ENCODE measurements at places on chromosomes 5 and 9.

GRCh38 chr9:136499935-136500910 lies 17.4 kb upstream of the SEC16A start:
- no peak for DNase-seq

- DNase-seq: no peak
Observed at GRCh38 chr5:109256486-109256885, 153.3 kb downstream of the PJA2 start.

DNA sequence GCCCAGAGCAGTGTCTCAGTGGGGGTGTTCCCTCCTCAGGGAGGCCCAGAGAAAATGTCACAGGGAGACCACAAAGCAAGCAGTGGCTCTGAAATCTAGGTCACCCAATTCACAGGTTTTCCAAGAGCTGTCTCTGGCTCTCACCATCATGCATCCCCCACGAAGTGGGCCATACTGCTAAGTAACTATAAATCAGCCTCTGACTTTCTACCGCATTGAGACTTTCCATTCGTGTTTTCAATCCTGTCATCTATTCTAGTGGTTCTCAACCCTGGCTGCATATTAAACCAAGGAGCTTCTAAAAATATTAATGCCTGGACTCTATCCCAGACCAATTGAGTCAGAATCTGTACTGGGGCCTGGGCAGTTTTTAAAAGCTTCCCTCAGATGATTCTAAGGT lies 2.0 kb upstream of the C1QTNF3 start:
- no peak for DNase-seq

GRCh38 chr9:134066526-134066912 lies 1.3 kb downstream of the BRD3 start:
- DNase-seq: no peak

DNA sequence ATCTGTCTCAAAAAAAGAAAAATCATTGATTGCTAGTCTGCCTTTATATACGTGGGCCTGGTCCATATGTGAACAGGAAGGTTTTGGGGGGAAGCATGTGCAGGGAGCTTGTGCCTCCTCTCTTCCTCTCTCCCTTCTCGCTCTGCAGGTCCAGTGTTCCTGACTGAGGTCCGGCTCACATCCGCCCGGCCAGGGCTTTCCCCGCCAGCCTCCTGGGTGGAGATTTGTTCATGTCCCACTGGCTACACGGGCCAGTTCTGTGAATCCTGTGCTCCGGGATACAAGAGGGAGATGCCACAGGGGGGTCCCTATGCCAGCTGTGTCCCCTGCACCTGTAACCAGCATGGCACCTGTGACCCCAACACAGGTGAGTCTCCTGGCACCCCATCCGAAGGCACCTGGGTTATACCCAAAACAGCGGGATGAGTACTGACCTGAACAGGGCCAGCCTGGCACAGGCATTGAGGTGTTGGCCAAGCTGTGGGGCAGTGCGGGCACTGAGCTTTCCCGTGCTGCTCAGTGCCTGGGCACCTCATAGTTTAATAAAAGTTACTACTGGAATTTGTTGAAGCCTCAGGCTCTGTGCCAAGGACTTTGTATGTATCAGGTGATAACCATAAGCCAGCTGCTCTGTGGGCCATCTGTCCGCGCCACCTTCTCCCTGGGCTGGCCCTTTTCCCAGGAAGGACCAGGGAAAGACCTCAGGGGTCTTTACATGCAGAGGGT lies 39.4 kb upstream of the AIF1L start:
- no peak for DNase-seq

GRCh38 chr5:124650147-124650561 lies 96.3 kb downstream of the ZNF608 start:
- no peak for DNase-seq

GRCh38 chr9:117180896-117181445 lies 233.9 kb downstream of the ASTN2 start:
- no peak for DNase-seq

DNA sequence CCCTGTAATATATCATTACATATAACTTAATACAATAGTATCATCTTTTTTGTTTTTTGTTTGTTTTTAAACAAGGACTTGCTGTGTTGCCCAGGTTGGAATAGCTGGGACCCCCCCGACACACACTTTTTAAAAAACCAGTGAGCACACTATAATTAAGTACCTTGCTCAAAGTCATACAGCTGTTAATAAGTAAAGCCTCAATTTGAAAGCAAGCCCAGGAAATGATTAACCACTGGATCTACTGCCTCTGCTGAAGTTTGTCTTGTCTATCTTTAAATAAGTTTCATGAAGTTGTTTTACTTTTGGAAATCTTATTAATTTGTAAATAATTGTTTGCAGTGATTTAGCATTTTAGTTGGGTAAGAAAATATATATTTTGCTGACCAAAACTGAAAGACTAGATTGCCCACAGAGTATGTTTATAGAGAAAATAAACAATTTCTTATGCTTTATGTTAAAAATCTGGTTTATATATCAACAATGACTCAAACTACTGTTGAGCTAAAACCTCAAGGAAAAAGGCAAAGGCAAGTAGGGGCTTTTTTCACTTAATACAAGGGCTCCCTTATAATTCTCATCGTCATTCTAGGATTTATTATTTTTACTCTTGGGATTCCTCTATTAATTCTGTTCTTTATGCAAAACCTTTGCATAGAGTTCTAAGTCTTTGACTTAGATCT lies 5.8 kb upstream of the CARNMT1 start:
- DNase-seq: peak; percentile 30

- DNase-seq: peak; percentile 55
Observed at GRCh38 chr5:43616535-43616934, 13.6 kb downstream of the NNT start.

GRCh38 chr5:104187656-104188055 lies 625.1 kb upstream of the NUDT12 start:
- no peak for DNase-seq

- no peak for DNase-seq
Observed at GRCh38 chr5:168104350-168104749, 187.1 kb upstream of the WWC1 start.

DNA sequence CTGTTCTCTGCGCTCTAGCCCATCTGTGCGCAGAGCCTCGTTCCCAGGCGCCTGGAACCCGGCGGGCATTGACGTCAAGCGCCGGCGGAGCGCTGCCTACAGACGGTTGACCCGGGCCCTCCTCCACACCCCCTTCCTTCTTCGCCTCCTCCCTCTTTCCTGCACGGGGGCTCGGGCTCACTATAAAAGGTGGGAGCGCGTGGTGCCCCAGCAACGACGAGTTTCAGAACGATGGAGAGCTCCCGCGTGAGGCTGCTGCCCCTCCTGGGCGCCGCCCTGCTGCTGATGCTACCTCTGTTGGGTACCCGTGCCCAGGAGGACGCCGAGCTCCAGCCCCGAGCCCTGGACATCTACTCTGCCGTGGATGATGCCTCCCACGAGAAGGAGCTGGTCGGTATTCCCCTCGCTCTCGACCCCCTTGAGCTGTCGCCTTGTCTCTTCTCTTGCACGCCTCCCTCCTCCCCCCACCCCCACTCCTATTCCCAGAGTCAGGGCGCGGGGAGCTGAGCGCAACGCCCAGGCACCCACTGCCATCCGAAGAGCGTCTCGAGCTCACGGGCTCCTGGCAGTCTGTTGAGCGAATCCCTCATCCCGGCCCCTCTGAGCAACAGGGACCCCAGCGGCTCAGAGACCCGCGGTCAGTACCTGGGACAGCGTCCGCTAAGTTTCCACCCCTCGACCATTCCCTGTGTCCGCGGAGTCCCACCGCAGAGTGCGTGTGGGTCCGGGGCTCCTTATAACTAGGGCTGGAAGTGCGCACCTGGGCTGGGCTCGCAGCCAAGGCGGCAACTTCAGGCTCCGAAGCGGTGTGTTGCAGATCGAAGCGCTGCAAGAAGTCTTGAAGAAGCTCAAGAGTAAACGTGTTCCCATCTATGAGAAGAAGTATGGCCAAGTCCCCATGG lies at the start of gene CARTPT:
Gene CARTPT (plus strand): TSS at position 213 of the 902 bp plus-strand sequence. CDS start 19 bp downstream, at position 232.
- no peak for DNase-seq

- peak; percentile 95 for DNase-seq
Observed at GRCh38 chr5:43066799-43067741, 27.0 kb upstream of the ANXA2R start.

DNA sequence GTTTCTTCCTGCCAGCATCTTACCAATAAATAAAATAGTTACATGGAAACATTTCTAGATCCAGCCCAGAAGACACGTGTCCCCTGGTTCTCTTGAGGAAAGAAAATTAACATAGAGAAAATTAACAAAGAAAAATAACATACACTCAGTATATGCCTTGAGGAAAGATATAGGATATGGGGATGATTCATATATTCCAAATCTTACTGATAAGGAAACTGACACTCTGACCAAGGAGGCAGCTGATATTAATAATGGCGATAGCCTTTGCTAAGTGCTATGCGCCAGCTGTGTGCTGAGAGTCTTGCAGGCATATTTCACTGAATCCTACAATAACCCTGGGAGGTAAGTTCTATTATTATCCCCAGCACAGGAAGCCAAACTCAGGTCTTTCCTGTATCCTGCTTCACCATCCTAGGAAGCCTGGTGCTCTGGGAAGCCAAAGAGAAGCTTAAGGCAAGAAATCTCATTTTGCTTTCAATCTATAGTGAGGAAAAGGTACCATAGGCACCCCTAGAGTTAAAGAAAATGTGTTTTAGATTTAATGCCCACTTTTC lies 302.7 kb upstream of the NREP start:
- no peak for DNase-seq

DNA sequence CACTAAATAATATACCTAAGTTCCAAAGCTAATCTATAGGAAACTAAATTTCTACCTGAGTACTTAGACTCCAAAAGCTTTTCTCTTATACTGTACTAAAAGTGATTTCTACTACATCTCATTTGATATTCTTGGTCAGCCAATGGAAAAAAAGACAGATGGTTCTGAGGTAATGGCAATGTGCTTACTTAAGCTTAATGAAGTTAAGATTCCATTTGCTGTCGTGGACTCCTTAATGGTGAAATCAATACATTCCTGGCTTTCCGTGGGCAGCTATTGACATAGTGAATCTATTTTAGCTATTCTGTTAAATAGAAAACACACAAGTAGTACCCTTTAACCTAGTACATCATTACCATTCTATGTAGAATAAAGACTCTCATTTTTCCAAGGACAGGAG lies 1825.6 kb upstream of the CDH9 start:
- no peak for DNase-seq

DNA sequence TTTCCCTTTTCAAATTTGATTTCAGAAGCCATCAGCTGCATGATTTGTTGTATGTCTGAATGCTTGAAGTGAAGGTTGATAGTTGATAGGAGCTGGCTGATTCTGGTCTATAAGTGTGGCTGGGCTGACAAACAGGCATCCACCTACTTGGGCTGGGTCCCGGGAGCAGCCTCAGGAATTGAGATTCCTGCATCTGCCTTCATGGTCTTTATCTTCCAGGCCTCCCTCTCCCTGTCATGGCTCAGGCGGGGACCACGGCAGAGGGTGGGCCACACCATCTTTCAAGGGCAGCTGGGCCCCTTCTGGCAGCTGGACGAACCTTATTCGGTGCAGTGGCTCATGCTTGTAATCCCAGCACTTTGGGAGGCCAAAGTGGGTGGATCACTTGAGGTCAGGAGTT lies 55.9 kb downstream of the ROPN1L start:
- no peak for DNase-seq

- DNase-seq: peak; percentile 39
Observed at GRCh38 chr5:143002459-143003327, 232.5 kb downstream of the ARHGAP26 start.

DNA sequence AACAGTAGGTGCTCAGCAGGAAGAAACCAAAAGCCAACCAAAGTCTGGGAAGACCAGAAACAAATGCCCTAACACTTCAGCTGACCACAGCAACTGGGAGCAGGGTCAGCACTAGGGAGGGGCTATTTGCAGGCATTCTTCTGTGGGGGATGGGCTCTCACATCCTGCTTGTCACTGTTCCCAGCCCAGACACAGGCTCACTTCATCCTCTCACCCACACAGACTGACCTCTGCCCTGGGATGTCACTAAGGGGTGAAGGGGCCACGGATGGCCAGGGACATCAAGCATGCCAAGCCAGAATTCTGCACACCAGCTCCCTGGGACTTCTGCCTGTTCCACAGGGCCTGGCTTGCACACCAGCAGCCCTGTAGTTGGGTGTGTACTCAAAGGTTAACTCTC lies 28.7 kb downstream of the GFRA3 start:
- peak; percentile 16 for DNase-seq

DNA sequence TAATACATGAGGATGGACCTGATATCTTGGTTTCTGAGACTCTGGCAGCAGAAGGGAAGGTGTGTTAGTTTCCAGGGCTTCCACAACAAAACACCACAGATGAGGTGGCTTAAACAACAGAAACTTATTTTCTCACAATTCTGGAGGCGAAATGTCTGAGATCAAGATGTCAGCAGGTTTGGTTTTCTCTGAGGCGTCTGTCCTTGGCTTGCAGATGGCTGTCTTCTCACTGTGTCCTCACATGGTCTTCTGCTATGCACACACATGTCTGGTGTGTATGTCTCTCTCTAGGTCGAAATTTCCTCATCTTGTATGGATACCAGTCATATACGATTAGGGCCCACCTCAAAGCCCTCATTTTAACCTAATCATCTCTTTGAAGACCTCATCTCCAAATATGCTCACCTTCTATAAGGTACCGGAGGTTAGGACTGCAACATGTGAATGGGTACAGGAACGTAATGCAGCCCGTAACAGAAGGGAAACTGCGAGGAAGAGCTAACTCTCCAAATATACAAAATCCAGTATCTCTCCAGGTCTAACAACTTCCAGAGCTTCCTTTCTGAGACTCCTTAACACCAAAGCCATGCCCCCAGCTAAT lies 139.8 kb upstream of the SMARCA2 start:
- DNase-seq: no peak

DNA sequence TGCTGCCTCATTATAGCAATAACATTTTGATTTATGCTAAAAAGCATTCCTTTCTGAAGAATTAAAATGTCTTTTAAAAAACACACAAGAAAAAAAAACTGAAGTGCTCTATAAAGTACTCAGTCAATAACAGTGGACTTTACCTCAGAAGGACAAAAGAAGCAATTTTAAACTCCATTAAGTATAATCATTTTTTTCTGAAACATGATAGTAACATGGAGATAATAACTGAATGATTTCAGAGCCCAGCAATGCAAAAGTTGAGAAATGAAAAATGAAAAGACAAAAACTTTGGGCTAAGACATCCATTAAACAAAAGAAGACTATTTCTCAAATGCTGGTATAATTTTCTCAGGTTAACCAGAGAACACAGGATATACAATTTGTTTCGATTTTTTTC lies 78.7 kb downstream of the RFX3 start:
- no peak for DNase-seq

DNA sequence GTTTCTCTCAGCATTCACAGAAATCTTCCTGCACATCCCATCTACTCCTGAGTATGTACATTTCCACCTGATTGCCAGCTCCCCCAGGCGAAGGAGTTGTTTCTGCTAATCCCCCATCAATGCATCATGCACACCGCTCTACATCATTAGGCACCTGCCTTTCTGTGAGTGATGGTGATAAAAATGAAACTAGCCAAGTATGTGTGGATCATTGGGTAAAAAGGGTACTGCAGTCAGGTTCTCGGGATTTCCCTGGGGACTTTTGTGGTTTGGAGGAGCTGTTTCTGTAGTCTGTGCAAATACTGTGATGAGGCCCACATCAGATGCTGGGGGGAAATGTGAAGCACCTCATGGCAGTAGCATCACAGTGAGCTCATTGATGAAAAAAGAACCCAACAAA lies 30.4 kb downstream of the CAMK4 start:
- DNase-seq: peak; percentile 2

- no peak for DNase-seq
Observed at GRCh38 chr5:174412941-174413340, 311.4 kb upstream of the MSX2 start.

- DNase-seq: no peak
Observed at GRCh38 chr5:15737871-15738664, 238.1 kb downstream of the FBXL7 start.

- DNase-seq: no peak
Observed at GRCh38 chr9:109886041-109886440, 106.0 kb downstream of the PALM2AKAP2 start.
